ENCODE measurements at places on chromosomes 4 and X.
A peak's percentile ranks its signal among the peaks of the same experiment; 100 is the strongest.

- no peak for DNase-seq
Measured at GRCh38 chrX:44054863-44055601, 81.8 kb upstream of the NDP start.

- DNase-seq, result no peak
Measured at GRCh38 chr4:121711263-121712000, 14.7 kb upstream of the ANXA5 start.

- DNase-seq, result no peak
Measured at GRCh38 chr4:101864660-101865059, 74.1 kb downstream of the BANK1 start.

GRCh38 chr4:7960790-7961655 is 21.4 kb upstream of the AFAP1 start:
- peak; percentile 61 for DNase-seq

DNA sequence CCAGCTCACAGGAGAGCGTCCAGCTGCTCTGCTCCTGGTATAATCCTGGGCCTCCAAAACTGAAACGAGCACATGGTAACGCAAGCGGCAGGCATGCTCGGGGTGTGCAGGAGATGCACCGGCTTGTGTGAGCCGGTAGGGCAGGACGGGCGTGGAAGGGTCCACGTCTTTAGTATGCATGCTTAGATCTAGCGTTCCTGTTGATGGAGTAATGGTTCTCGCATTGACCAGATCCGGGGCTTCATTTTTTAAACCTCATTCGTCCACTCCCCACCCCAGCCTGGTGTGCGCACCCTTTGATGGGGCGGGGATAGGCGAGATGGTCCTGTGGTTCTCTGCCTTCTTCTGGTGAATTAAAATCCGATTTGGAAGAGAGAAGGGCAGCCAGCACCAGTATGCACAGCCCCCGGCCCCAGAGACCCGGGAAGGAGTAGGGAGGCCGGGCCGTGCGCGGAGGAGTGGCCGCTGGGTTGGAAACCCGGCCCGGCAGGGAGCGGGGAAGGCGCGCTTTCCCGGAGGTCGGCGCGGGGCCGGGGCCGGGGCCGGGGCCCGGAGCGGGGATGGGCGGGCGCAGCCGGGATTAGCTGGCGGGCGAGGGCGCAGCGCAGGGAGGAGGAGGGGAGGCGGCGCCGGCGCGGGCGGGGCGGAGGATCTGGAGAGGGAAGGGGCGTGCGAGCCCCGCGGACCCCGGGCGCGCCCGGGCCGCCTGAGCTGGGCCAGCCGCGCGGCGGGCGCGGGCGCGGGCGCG is 39.9 kb downstream of the FAM149A start:
- no peak for DNase-seq

DNA sequence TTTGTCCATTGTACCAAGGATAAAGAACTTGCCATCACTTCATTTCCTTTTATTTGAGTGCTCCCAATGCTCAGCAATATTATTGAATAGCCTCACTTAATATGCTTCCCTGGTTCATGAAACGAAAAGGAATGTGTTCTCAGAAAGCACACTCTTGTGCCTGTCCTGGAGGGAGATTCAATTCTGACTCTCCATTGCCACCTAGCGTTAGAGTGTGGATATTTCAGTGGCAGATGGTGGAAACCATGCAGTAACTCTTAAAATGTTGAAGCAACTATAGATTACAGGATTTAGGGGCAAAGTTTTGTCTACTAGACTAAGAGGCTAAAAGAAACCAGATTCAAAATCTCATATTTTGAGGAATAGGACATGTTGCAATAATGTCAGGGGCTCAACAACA is 36.0 kb downstream of the GAB3 start:
- DNase-seq, result peak; percentile 66

- no peak for DNase-seq
Measured at GRCh38 chr4:92035666-92036065, 268.1 kb upstream of the GRID2 start.

DNA sequence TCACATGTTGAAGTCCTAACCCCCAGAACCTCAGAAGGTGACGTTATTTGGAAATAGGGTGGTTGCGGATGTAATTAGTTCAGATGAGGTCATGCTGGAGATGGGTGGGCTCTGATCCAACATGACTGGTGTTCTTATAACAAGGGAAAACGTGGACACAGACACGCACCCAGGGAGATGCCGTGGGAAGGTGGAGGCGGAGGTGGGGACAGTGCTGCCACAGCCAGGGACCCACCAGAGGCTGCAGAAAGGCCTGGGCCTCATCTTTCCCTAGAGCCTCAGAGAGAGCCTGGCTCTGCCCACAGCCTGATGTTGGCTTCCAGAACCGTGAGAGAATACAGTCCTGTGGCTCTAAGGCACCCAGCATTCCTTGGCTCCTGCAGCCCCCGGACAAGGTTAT is 7.9 kb upstream of the HMX1 start:
- DNase-seq, result no peak

GRCh38 chrX:13859724-13860123 is 42.8 kb upstream of the GPM6B start:
- DNase-seq, result no peak

GRCh38 chr4:76968937-76969336 is 19.4 kb downstream of the SEPTIN11 start:
- no peak for DNase-seq

GRCh38 chrX:16479206-16479869 is 170.6 kb upstream of the S100G start:
- no peak for DNase-seq

- no peak for DNase-seq
Measured at GRCh38 chrX:150202641-150203247, 160.4 kb upstream of the MAMLD1 start.

DNA sequence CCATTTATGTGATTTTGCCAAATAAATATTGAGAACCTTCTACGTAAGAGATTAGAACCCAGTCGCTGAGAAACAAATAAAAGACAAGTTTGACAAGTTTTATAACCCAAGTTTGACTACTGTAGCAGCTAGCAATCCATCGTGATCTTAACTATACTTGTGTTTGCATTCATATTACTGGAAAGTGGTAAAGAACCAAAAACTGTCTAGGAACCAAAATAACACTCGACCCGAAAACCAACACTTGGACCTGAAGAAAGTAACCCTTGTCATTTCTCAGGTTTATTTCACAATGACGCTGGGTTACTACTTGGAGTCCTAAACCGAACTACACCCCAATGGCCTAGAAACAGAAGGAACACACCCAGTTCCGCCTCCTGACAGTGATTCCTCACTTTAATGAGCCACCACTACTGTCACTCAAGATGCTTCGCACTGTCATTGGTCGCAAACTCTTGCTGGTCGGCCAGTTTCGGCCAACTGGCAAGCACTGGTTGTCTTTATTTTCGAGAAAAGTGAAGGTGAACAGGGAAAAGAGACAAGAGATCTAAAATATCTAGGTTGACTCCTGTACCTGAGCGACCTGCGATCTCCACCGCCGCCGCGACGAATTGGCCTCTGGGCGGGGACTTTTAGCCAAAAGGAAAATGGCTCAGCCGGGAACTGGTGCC is 496 bp downstream of the FBXO8 start:
- peak; percentile 91 for DNase-seq

- no peak for DNase-seq
Measured at GRCh38 chrX:9562851-9563250, 98.0 kb downstream of the TBL1X start.

- no peak for DNase-seq
Measured at GRCh38 chr4:159070742-159071141, 32.1 kb upstream of the RAPGEF2 start.

DNA sequence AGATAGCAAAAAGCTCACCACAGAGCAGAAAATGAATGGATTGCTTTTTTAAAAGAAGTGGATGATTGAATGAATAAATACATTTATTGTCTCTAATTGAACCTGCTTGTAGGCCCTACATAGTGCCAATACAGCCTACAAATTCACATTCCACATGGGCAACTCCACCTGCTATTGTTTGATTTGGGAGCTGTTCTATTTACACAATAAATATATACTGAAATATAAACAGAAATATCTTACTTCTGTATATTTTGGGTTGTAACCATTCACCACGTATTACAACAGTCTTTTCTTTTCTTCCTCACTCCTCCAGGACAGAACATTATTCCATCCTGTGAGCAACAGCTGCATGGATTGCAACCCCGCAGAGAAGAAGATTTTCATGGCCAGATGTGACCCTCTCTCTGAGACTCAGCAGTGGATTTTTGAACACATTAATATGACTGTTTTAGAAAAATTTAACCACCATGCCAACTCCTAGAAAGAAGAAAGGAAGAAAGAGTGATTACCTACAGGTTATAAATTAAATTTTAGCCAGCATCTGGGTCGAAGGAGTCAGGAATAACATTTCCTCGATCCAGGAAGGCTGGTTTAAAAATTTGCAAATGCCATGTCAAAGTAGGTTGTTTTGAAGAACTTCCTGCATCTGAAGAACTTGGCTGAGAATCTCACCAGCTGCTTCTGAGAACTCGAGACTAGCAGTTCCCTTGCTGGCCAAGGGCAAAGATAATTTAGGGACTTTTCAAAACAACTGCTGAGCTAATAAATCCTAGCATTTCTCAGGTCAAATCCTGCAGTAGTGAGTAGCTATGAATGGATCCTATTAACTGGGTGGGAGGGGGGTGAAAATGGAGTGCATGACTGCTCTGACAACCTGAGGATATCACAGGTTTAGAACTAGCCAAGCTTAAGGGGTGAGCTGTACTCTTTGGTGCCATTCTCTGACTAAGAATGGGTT is 128.7 kb upstream of the GALNT7 start:
- no peak for DNase-seq

Measured in Jurkat, Clone E6-1 (cell line).